Stimulated activated naive B cell treated with anti-CD40 and anti-IgM and Interleukin-4, amounts not matched to agents 10 μg/mL and 1 μg/mL and 100 μg/mL, for 72 hours (primary cell): ENCODE measurements at places on chromosomes 1 and 21.

- peak; percentile 24 for DNase-seq
Measured at GRCh38 chr1:7975212-7975865, 13.8 kb downstream of the PARK7 start.

GRCh38 chr1:41315871-41316270 lies 45.4 kb upstream of the FOXO6 start:
- DNase-seq: no peak

GRCh38 chr1:147892731-147893214 lies 9.8 kb upstream of the GJA8 start:
- DNase-seq: no peak

DNA sequence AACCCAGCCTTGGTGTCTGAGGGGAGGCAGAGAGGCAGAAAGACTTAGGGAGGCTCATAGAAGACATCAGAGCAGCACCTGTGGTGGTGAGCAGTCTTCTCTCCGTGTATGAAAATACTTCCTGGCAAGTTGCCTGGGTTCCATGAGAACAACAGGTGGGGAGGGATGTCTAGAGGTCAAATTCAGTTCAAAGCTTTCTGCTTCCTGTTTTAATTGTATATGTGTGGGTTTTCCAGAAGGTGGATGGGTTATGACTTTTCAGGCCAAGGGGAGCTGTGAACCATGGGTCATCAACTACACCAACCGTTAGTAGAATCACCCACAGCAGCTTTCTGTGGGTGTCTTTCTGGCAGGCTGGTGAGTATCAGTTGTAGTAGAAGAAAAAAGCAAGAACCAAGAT lies 4.1 kb upstream of the FCRL2 start:
- DNase-seq: peak; percentile 60
